Natural killer cell treated with Interleukin-12 subunit alpha and Interleukin-12 subunit beta and Interleukin-15 and Interleukin-18, amount 100 ng/mL, for 72 hours (primary cell): ENCODE measurements at places on chromosomes 13 and 19. TPM values are rescaled to one million over a fixed set of nuclear protein-coding genes. Genes with fewer than 3 reads are reported as not detected.

The SIGLEC9 gene
- 0.69 TPM for total RNA-seq

The GNG7 gene
- 0.59 TPM for total RNA-seq

The C19orf85 gene
- not detected for total RNA-seq

The CGB1 gene
- not detected for total RNA-seq

The PSG11 gene
- total RNA-seq: not detected

The LYPD5 gene
- total RNA-seq: 0.29 TPM

The GTPBP3 gene
- total RNA-seq: 72.5 TPM

The AP3D1 gene
- total RNA-seq: 126 TPM

The KLHL26 gene
- total RNA-seq: 18.3 TPM

The ENOX1 gene
- 0.14 TPM for total RNA-seq

DNA sequence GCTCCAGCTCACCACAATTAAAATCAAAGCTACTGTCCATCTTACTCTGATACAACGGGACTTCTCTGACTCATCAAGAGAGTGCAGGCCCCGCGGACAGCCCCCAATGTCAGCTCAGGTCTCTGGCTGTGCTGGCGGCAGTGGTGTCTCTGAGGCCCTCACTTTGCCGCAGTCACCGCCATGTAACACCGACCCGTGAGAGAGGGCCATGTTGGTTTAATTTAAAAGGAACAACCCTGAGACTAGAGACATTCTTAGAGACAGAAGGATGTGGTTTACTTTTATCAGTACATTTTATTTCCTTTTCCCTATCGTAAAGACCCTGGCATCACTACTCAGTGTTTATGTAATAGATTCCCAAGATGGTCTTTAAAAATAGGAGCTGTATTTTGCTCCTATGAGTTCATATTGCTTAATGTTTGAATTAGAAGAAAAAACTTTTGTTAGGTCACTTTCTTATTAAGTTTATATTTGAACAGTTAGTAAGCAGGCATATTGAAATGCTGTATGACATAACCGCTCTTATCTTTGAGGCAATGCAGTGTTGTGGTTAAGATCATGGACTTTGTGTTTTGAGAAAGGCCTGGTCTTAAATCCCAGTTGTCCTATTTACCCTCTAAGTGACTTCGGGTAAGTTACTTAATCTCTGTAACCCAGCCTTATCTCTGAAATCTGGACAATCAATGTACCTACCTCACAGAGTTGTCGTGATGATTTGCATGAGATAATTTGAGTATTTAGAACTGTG lies 23.4 kb downstream of the DGKH start:
- DNase-seq: no peak

DNA sequence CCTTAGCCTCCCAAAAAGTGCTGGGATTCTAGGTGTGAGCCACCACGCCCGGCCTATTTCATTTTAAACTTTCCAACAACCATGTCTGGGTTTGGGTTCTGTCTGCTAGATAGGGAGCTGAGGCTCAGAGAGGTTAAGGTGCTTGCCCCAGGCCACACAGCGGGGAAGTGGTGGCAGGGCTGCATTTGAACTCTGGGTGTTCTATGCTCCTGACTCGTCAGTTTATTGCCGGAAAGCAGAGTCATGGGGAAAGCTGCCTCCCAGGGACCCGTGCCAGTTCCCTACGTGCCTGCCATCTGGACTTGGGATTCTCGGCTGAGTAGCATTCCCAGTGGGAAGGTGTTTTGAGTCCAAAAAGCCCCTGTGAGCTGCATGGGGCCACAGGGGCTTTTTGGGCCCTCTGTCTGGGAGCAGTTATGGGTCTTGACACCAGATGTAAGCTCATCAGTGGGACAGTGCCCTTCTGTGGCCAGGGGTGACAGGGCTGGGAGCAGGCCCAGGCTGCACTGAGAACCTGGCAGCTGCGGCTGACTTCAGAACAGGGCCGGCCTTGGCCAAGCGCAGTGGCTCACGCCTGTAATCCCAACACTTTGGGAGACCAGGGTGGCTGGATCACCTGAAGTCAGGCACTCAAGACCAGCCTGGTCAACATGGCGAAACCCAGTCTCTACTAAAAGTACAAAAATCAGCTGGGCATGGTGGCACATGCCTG lies 10.9 kb downstream of the RFX1 start:
- DNase-seq: no peak

GRCh38 chr13:45122941-45123340 lies 2.6 kb downstream of the GTF2F2 start:
- DNase-seq: no peak

DNA sequence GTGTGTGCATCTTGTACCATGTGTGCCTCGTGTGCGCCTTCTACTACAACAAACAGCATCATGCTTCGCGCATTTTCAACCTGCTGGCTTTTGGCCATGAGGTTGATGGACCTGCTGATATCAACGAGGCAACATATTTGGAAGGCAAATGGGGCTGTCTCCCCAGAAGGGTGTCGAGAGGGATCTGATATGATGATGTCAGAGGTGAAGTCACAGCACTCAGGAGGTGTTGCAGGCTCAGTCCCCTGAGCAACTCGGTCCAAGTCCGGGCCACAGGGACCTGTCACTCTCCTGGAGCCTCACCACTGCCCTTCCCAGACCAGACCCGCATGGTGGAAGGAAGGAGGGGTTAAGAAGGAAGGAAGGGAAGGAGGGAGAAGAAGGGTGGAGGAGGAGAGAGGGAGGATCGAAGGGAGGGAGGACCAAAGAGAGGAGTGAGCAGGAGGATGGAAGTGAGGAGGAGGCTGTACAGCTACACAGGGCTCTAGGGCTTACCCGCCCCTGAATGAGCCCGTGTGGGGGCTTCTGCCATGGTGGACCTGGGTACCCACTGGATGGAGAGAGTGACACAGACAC lies 6.7 kb upstream of the C13orf46 start:
- DNase-seq: peak; percentile 22

DNA sequence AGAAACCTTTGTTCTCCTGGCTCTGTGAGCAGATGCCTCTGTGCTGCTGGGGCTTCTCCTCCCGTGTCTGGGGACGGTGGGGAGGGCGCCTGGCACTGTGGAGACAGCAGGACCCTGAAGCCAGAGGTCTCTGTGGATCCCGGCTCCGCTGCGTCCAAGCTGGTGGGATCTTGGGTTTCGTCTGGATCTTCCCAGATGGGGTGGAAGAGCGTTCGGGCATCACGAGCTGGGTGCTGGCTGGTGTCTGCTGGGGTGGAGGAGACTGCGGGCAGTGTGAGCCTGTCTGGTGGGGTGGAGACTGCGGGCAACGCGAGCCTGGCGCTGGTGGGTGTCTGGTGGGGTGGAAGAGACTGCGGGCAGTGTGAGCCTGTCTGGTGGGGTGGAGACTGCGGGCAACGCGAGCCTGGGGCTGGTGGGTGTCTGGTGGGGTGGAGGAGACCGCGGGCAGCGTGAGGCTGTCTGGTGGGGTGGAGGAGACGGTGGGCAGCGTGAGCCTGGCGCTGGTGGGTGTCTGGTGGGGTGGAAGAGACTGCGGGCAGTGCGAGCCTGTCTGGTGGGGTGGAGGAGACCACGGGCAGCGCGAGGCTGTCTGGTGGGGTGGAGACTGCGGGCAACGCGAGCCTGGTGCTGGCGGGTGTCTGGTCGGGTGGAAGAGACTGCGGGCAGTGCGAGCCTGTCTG lies 5.6 kb downstream of the TEX29 start:
- DNase-seq: no peak

DNA sequence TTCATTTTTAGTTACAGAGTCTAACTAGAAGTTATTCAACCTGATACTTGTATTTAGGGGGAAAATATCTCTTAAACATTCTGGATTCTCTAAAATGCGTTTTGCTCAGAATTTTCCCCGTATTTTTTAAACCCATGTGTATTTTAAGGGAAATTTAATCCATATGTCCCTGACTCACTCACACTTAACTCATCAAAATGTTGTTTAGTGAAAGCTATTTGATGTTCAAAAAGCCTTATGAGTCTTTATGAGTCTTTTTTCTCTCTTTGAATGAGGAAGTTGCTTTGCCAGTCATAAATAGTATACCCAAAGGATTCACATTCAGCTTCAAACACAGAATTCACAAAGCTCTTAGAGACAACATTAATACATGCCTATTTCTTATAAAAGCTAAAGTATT lies 16.4 kb downstream of the MAB21L1 start:
- DNase-seq: no peak
